ENCODE measurements at places on chromosomes 3 and 15.

- no peak for DNase-seq
Measured at GRCh38 chr3:162007722-162008121, 511.1 kb downstream of the OTOL1 start.

GRCh38 chr3:12198301-12198700 lies 39.6 kb upstream of the TIMP4 start:
- peak; percentile 30 for DNase-seq

GRCh38 chr15:43249236-43249635 lies 17.5 kb downstream of the TGM5 start:
- DNase-seq: no peak

DNA sequence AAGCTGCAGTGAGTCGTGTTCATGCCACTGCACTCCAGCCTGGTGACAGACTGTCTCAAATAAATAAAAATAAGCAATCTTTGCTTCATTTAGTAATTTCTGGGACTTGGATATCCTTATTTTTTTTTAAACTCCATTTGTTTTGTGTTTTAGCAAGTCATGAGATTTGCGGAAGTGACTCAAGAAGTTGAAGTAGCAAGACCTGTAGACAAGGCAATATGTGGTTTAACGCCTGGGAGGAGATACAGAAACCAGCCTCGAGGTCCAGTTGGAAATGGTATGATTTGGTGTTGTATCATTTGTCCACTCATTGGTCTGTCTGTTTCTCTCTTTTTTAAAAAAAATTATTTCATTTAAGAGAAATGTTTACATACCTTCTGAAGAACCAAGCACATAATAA lies 16.6 kb upstream of the RPLP1 start:
- DNase-seq: no peak

GRCh38 chr3:118705487-118706219 lies 329.0 kb downstream of the IGSF11 start:
- no peak for DNase-seq

Data from kidney glomerular epithelial cell (primary cell).